ENCODE measurements at places on chromosomes 11 and 22.

GRCh38 chr11:33256031-33256812, 959 bp upstream of the HIPK3 start:
- no peak for DNase-seq

- peak; percentile 28 for DNase-seq
Measured at GRCh38 chr11:82859750-82860149, 40.5 kb downstream of the PRCP start.

- DNase-seq: no peak
Measured at GRCh38 chr11:2182075-2182474, 10.5 kb upstream of the TH start.

GRCh38 chr11:111586388-111586831, 15.8 kb upstream of the SIK2 start:
- peak; percentile 76 for DNase-seq

GRCh38 chr11:75107187-75107586, 10.5 kb upstream of the OR2AT4 start:
- peak; percentile 11 for DNase-seq

DNA sequence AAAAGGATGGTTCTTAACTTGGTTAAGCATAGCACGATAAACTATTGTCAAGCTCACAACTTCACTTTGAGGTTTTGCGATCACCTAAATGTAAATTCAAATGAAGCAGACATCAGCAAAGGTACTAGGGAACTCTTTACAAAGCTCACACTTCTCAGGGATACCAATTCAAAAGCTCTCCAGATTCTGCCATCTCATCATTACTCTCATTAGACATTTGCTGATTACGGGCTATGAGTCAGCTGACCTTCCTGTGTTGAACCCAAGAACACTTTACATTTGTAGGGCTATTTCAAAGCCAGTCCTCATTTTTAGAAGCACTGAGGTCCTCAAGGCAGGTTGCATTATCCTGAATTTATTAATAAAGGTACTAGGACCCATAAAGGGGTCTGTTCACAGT, 28.4 kb upstream of the IZUMO1R start:
- no peak for DNase-seq

All from amniotic epithelial cell (primary cell).